ENCODE measurements at places on chromosomes 4 and X.

GRCh38 chrX:14598330-14598729 is 69.0 kb downstream of the GLRA2 start:
- no peak for DNase-seq

DNA sequence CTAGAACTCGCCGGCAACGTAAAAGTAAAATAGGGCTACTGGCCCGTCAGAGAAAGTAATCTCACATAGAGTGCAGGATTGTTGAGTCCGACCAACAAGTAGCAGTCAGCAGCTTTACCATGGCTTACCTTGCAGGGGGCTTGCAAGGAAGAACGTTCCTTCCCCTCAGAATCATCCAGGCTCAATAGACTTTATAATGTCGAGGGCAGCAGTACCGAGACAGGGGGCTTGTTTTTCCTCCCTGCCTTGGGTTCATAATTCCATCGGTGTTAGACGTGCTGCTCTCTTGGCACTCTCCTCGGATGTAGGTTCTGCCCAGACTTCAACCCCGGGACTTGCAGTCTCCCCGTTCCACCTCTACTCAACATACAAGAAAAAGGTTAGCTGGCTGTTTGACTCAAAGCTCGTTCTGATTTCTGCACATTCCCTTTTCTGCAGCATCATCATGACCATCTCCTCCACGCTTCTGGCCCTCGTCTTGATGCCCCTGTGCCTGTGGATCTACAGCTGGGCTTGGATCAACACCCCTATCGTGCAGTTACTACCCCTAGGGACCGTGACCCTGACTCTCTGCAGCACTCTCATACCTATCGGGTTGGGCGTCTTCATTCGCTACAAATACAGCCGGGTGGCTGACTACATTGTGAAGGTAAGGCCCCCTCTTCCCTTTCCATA is 1.5 kb downstream of the SLC10A4 start:
- no peak for DNase-seq

DNA sequence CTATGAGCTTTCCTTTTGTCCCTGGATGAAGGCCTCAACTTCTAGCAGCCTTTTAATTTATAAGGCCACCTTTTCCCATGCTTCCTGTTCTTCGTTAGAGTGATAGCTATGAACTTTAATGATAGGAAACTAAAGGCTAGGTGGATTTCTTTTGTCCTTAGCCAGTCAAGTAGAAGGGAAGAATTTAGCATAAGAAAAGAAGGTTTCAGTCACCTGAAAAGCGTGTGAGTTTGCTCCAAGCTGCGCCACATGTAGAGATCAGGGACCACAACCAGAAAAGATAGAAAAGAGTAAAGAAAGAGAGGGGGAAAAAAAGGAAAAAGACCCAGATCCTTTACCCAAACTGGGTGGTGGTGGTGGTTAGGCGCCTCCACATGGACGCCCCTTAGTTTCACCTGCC is 28.6 kb downstream of the LUZP4 start:
- DNase-seq = no peak

GRCh38 chr4:95058991-95059390 is 301.2 kb downstream of the BMPR1B start:
- no peak for DNase-seq

- DNase-seq = no peak
Observed at GRCh38 chr4:165367040-165367439, 11.8 kb upstream of the CPE start.

- DNase-seq = no peak
Observed at GRCh38 chr4:181582595-181582994, 660.6 kb upstream of the TENM3 start.

DNA sequence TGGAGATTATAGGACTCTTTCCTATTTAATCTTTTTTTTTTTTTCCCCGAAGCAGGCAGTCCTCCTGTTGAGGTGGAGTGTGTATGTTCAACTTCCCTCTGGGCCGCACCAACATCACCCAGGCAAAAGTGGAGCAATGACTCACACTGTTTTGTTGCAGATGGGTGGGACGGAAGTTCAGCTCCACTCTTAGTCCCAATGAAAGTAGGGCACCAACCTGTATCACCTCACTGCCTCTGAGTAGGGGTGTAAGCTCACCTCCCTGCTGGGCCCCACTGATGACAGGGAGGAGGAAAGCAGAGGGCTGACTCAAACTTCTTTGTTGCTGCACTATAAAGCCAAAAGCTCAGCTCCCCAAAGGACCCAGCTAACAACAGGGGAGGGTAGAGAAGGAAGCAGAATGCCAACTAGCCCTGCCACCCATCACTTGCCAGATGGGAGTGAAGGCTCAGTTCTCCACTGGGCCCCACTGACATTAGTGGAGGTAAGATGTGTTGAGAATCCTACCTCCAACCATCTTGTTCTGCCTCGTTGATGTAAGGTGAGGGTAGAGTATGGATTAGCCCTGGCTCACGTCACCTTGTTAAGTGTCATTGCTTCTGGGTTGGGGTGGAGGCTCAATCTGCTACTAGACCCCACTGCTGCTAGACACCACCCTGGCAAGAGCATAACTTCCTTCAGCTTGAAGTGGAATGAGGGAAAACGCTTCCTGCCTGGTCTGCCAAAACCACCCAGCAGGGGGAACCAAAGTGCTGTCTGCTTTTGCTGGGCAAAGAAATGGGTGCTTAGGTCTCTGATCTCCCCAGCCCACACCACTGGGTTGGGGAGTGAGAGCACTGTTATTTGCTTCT is 14.1 kb downstream of the RPS6KA3 start:
- no peak for DNase-seq

DNA sequence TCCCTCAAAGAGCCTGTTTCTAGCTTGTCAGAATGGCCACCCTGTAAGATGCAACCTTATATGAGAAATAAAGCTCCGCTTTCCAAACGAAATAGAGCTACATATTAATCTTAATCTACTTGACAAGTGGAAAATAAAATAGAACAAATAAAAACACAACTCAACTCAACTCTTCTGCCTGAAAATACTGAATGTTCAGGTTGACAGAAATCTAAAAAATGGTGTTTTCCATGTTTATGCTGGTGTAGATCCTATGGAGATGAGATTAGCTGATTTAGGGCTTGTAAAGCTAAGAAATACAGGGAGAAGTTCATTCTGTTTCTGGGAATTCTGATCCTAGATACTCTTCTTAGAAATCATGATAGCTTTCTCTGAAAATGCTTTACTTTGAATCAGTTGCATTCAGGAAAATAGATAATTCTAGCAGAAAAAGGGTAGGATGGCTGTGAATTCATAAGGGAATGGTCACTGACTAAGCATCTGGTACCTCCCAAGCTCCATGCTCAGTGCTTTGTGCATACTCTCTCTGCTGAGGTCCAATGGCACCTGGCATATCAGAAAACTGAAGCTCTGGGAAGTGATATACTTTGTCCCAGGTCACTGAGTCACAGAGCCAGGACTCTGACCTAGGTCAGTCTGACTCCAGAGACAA is 89.2 kb upstream of the EXOC1L start:
- no peak for DNase-seq

DNA sequence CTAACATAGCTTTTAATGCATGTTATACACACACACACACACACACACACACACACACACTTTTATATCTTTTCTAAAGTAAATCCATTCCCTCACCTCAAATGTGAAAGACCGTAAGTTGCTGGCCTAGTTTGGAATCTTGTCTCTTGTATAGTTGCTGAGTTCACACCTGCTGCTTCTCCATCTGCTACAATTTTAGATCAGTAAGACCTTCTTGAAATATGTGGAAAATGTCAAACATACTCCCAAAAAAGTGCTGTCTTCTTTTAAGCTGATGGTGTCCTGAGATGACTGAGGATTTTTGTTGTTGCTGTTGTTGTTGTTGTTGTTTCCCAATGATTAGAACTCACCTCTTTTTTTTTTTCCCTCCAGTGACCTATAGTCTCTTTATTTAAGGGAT is 121.3 kb downstream of the SNCA start:
- no peak for DNase-seq

- no peak for DNase-seq
Observed at GRCh38 chrX:119272882-119273419, 36.9 kb downstream of the PGRMC1 start.

- DNase-seq = no peak
Observed at GRCh38 chr4:129077326-129077725, 16.0 kb downstream of the SCLT1 start.

GRCh38 chr4:152696764-152697261 is 17.0 kb upstream of the TMEM154 start:
- no peak for DNase-seq

DNA sequence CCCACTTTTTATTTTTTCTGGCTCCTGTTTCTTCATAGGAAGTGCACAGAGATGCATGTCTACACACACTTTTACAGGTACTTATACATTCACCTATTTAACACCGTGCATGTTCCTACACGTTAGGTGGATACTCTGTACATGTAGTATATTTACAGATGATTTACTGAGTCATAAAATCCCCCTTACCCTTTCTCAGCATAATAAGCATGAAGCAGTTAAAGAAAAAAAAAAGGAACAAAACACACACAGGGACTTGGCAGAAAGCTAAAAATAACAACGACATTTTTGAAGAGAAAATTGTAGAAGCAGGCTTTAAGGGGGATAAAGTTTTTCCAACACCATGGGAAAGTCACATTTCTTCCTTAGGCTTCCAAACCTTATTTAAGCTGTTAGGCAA is 96.4 kb upstream of the IQCM start:
- no peak for DNase-seq
